ENCODE measurements at places on chromosomes 12 and 14.

DNA sequence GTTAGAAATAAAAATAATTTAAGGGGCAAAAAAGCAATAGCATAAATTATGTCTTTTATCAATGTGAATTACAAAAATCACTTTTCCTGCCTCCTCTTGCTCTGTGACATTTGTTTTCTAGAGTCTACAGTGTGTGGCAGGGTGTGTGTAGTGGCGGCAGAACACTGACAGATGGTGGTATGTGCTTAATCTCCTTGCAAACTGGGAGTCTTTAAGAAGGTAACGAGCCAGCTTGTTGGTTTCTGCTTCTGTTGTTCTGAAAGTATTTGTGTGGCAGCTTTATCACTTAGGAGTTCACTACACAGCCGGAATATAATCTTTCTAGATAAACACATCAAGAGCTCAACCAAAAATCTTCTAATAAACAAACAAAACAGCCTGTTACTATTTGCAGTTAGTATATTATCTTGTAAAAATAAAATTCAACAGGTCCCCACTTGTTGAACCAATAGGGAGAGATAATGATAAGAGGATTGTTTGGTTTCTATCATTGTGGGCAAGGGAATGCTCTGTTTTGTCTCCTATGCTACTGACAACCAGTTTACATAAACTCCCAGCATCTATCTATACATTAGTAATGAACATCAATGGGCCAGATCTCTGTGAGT, 13.0 kb downstream of the CDKL1 start:
- DNase-seq, result no peak

- no peak for DNase-seq
These were observed 49.4 kb downstream of the TSPAN8 start for GRCh38 chr12:71108355-71108754.

- DNase-seq, result no peak
These were observed 193.8 kb upstream of the NPAS3 start for GRCh38 chr14:32744811-32745445.

DNA sequence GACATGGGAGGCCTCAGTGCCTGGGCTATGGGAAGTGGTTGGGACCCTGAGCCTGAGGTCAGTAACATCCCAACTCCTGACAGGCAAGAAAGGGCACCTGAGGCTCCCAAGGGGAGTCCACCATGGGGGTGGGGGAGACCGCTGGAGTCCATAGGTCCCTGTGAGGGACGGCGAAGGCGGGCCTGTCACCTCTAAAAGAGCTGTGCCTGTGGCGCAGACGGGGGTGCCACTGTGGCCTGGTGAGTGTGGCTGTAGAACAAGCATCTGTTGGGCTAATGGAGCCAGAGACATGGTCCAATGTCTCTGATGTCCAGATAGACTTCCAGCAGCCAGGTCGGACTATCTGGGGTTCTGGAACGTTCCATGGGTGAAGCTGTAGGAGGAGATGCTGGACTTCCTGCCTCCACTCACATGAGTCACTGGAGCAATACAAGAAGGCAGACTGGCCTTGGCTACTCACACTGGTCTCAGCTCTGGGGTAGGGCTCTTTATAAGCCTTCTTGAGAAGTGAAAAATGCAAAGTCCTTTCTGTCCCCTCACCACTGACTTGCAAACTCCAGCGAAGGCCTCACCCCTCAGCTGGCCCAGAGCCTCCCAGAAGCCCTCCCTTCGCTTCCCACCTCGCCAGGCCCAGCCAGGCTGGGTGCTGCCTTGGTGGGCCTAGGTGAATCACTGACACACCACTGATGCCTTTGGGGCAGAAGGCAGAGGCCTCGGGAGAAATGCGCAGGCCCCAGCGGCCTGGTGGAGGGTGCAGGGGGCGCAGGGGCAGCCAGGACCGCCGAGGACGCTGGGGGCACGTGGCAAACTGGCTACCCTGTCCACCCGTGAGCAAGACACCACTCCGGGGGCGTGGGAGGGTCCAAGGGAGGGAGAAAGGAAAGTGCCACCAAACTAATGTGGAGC, 1.1 kb upstream of the TRAF3 start:
- DNase-seq, result peak; percentile 32

- no peak for DNase-seq
These were observed 2.6 kb downstream of the POMT2 start for GRCh38 chr14:77318006-77318553.

DNA sequence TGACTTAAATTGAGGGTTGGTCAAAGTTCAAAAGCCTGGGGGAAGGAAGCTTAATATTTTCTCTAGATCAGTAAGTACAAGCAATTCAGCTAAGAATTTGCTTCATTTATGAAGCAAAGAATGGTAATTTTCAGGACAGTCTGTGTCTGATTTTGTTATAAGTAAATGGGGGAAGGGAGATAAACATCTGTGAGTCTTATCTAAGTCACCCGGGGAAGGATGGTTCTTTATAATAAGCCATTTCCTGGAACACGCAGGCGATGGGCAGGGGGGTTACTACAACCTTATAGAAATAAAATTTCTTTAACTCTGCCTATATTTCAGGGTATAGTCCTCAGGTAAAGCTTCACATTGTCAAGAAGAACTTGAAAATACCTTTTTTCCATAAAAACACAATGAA, 42.9 kb downstream of the HELB start:
- DNase-seq, result peak; percentile 74

GRCh38 chr14:44149597-44149996, 357.5 kb downstream of the FSCB start:
- peak; percentile 22 for DNase-seq

DNA sequence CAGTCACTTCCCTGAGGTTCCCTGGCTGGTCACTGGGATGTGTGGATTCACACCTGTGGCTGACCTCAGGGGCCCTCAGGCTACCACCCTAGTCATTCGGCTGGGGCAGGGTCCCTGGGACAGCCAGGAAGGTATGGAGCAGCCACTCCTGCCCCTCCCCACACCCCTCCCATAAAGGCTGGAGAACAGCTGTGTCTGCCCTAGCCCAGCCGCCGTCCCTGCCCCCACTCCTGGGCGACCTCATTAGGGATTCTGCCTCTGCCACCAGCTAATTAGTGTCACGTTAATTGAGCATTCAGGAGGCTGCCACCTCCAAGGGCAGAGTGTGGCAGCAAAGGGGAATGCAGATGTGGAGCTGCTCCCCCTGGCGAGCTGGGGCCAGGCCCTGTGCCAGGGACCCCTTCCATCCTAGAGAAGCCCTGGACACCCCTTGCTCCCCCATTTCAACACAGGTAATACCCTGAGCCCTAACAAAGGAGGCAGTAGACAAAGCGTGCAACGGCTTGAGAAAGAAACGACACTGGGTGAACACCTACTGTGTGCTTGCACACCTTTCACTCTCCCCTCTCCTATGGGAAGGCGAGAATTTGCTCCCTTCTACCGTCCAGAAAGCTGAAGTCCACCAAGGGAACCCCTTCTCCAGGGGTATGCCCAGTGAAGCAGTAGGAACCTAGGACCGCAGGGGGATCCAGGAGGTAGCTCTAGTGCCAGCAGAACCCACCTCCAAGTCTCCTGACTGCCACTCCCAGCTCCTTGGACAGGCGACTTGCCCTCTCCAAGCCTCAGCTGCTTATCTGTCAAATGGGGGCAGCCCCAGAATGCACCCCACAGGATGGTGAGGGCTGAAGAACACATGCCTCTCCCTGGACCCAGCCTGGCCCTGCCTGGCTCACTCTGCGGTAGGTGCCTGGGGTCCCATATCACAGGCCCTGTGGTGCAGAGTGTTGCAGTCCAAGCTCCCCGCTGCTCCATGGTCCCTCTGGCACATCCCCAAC, 45.1 kb downstream of the FAM222A start:
- no peak for DNase-seq

Data from hematopoietic multipotent progenitor cell treated with erythropoietin and hydrocortisone succinate and interleukin-3 and kit ligand, for 4 days (in vitro differentiated cells).